ENCODE measurements at places on chromosomes 7 and 10.

- no peak for DNase-seq
Measured at GRCh38 chr7:14395860-14396259, 406.4 kb upstream of the ETV1 start.

DNA sequence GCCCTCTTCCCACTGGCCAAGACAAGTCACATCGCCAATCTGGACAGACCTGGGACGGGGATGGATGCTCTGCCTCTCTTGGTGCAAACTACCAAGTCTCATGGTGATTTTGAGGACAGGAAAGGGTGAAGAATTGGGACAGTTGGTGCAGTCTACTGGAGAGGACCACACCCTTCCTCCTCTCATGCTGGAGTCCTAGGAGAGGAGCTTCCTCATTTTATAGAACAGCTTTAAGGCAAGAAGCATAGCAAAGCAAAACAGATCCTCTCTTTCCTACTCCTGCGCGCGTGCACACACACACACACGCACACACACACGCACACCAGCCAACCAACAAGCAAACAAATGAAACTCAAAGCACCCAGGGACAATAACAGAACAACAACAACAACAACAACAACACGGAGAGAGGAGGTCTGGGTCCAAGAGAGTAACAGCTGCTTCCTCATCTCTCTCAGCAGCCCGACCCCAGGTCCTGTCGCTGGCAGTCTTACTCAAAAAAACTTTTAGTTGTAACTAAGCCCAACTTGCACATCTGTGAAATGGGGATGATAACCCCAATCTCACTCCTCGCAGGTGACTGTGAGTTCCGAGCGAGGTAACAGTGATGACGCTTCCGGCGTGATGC is 83.4 kb downstream of the TMEM178B start:
- no peak for DNase-seq

GRCh38 chr7:82029236-82029913 is 259.5 kb upstream of the HGF start:
- no peak for DNase-seq

GRCh38 chr7:25731068-25731845 is 420.7 kb upstream of the NFE2L3 start:
- DNase-seq: no peak

DNA sequence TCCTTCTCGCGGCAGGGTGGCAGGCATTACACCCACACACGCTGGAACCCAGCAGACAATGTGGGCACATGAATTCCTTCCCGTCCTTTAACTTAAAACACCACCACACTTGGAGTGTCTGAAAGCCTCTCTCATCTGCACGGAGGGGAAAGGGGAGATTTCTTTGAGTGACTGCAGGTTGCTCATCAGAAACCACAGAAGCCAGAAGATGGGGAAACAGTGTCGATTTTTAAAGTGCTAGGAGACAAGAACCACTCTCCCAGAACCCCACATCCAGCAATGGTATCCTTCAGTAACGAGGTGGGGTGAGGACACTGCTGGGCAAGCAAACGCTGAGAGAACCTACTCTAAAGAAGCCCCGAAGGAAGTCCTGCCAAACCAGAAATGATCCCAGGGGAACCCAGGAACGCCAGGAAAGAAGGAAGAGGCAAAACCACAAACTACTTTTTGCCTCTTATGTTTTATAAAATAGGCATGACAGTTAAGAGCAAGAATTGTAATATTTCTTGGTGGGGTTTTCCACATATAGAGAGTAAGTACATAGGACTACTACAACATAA is 254.3 kb downstream of the ELFN1 start:
- DNase-seq: no peak

DNA sequence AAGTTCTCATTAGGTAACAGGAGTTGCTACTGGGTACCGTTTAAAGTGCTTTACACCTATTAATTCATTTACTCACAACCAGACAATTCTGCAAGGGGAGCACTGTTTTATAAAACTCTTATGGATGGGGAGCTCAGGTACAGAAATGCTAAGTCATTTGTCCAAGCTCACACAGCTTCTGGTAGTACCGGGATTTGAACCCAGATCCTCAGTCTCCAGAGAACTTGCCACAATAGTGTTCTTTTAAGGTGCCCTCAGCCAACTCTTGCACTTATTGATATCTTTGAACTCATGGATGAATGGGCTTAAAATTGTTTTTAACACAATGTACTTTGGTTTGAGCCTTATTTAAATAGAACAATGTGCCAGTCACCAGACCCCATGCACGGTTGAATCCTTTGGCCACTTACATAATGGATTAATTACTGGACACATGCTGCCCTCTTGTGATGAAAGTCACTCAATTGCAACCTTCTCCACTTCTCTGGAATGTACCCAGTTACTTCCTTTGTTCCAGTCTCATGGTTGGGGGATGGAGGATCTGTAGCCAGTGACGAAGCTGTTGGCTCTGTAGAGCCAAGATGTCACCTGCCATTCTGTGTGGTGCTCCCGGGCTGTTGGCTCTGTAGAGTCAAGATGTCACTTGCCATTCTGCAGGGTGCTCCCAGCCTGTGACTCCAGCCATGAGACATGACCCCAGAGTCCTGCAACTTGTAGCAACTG is 65.6 kb downstream of the NOD1 start:
- DNase-seq: no peak
